ENCODE measurements at places on chromosomes 6 and 20. TPM values are rescaled to one million over a fixed set of nuclear protein-coding genes. Genes with fewer than 3 reads are reported as not detected.

- DNase-seq: no peak
- peaks cover 13% of the 10 kb centered on the region for H3K4me1 ChIP-seq
- H3K27ac ChIP-seq: no peak overlapping the region
- H3K4me3 ChIP-seq: no peak overlapping the region
- H3K27me3 ChIP-seq: no peaks in the 10 kb centered on the region
Observed at GRCh38 chr6:89379281-89379680, 26.8 kb upstream of the UBE2J1 start.

GRCh38 chr20:54209216-54209813 is 1.4 kb downstream of the PFDN4 start:
- no peaks in the 10 kb centered on the region for H3K27me3 ChIP-seq
- peak overlapping the region; percentile 89 for H3K4me3 ChIP-seq
- no peak overlapping the region for H3K27ac ChIP-seq
- no peaks in the 10 kb centered on the region for H3K36me3 ChIP-seq

DNA sequence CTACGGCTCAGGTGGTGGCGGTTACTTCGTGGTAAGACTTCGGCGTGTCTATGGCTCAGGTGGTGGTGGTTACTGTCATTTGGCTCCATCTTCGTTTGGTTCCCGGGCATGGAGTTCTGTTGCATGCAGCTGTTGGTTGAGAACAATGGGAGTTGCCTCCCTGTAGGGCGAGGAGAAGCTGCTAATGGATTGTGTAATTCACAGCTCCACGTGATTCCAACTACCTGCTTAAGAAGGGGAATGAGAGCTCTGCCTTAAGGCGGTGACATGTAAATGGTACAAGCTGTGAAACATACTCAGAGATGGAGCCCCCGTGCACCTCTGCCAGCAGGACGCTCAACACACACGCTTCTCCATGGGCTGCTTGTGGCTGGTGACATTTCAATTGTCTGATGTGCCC is 12.4 kb upstream of the DACT2 start:
- DNase-seq: no peak
- H3K4me1 ChIP-seq: no peaks in the 10 kb centered on the region
- peaks cover 3% of the 10 kb centered on the region for H3K36me3 ChIP-seq
- H3K27me3 ChIP-seq: peaks cover 37% of the 10 kb centered on the region
- H3K27ac ChIP-seq: no peak overlapping the region

- no peak overlapping the region for H3K4me3 ChIP-seq
- peak overlapping the region; percentile 21 for H3K27ac ChIP-seq
- H3K36me3 ChIP-seq: no peaks in the 10 kb centered on the region
- peaks cover 14% of the 10 kb centered on the region for H3K4me1 ChIP-seq
- no peak for DNase-seq
Observed at GRCh38 chr6:106446287-106446885, 85.9 kb downstream of the CRYBG1 start.

- H3K27me3 ChIP-seq: peaks cover 6% of the 10 kb centered on the region
- no peak overlapping the region for H3K4me3 ChIP-seq
- H3K36me3 ChIP-seq: no peaks in the 10 kb centered on the region
- no peak overlapping the region for H3K27ac ChIP-seq
- no peak for DNase-seq
Observed at GRCh38 chr20:50041246-50041873, 58.6 kb downstream of the SNAI1 start.

- H3K27me3 ChIP-seq: no peaks in the 10 kb centered on the region
- DNase-seq: no peak
- no peak overlapping the region for H3K27ac ChIP-seq
- no peak overlapping the region for H3K4me3 ChIP-seq
Observed at GRCh38 chr6:110990840-110991576, 9.2 kb downstream of the RPF2 start.

The PAK5 gene
- total RNA-seq: not detected

Data from naive thymus-derived CD8-positive, alpha-beta T cell (primary cell).